ENCODE measurements at places on chromosomes 2 and 18.

GRCh38 chr2:65379223-65379622 is 53.2 kb downstream of the SPRED2 start:
- DNase-seq = no peak

DNA sequence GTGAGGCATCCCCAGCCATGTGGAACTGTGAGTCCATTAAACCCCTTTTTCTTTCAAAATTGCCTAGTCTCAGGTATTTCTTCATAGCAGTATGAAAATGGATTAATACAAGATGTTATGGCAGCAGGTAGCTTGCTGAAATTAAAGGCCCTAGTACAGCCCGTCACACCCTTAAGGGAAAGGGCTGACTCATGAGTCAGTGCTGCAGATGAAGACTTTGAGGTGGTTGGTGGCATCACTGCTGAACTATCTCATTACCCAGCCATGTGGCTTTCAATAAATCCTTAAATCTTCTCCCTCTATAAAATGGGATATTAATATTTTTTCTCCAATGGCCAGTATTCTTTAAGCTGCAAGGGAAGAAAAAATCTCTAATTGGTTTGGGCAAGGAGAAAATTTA is 226.1 kb upstream of the CCDC68 start:
- DNase-seq = no peak

DNA sequence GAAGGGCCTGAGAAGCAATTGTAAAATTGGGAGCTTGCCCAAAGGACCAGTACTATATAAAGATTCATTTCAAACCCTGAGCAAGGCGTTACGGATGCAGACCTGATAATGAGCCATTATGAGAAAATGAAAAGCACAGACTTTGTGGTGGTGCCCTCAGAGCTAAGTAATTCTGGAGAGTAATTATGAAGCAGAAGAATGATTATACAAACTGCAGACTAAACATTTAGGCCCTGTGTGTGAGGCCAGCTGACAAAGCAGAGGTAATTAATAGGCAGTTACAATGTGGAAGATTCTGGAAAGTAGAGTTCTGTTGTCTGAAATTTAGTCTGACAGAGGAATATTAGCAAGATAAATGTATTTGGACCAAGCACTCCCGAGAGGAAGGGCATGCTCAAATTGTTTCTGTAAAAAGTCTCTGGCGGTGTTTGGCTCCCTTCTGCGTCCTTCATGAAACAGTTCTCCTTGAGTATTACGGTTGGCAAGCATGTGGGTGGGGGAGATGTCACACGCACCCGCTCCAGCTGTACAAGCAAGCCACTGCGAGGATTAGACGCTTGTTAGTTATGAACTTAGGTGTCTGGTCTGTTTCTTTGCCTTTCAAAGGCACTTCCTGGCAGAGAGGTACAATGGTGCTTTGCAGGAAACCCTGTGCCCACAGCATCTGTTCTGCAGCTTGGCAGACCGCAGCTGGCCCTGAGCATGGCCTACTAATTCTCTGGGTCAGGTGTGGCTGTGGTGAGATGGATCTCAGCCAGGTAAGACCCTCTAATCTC is 45.5 kb downstream of the CDC42EP3 start:
- DNase-seq = no peak

DNA sequence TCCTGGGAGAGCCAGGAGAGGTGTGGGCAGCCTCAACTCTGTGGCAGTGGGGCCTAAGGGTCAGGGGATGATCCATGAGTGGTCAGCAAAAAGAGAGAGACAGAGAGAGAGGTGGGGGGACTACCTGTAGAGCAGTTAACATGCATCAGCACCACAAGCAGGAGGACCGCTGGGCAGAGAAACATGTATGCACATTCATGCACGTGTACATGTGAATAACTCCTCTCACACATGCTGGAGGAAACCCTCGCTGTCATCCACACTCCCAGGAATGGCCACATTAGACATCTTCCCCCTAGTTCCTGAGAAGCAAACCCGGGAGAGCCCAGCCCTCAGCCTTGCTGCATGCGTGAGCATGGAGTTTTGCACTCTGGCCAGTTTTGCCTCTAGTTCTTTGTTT is 166.1 kb downstream of the SMAD7 start:
- no peak for DNase-seq

- no peak for DNase-seq
Measured at GRCh38 chr18:43077510-43078308, 37.8 kb downstream of the RIT2 start.

DNA sequence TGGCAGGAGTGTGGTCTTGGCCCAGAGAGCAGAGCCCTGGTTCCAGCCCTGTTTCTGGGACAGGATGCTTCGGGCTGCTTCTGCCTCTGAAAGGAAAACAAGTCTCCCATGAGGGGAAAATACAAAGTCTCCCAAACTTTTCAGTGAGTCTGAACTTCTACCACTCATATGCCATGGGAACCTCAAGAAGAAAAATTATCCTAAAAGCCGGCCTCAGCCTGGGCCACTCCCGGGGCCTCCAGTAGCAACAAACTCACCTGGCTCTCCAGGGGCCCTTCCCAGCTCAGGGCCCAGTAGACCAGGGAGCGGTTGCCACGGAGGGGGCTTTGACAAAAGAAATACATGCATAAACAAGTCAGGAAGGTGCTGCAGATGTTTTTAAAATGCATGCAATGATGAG is 289.2 kb upstream of the HDAC4 start:
- no peak for DNase-seq

- no peak for DNase-seq
Measured at GRCh38 chr2:102269200-102269524, 42.2 kb upstream of the IL1RL1 start.

GRCh38 chr2:100606726-100607343 is 44.0 kb downstream of the PDCL3 start:
- no peak for DNase-seq

- no peak for DNase-seq
Measured at GRCh38 chr2:113847144-113847543, 42.7 kb upstream of the ACTR3 start.

DNA sequence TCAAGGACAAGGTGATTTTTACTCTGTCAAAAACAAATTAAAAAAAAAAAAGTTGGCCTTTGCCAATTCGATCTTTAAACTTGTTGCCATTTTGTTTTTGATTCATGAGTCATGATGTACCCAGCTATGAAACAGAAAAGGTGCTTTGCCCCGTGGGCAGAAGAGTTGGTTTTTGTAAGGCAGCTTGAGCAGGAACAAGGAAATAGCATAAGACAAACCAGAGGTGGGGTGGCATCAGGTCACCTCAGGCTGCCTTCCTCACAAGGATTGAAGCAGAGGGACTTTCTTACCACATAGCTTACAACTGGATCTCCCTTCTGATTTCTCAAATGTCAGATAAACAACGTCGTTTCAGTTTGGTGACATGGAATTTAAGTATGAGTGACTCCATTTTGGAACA is 123.8 kb downstream of the ARL4C start:
- no peak for DNase-seq

GRCh38 chr2:66212749-66213148 is 222.2 kb upstream of the MEIS1 start:
- DNase-seq = no peak

DNA sequence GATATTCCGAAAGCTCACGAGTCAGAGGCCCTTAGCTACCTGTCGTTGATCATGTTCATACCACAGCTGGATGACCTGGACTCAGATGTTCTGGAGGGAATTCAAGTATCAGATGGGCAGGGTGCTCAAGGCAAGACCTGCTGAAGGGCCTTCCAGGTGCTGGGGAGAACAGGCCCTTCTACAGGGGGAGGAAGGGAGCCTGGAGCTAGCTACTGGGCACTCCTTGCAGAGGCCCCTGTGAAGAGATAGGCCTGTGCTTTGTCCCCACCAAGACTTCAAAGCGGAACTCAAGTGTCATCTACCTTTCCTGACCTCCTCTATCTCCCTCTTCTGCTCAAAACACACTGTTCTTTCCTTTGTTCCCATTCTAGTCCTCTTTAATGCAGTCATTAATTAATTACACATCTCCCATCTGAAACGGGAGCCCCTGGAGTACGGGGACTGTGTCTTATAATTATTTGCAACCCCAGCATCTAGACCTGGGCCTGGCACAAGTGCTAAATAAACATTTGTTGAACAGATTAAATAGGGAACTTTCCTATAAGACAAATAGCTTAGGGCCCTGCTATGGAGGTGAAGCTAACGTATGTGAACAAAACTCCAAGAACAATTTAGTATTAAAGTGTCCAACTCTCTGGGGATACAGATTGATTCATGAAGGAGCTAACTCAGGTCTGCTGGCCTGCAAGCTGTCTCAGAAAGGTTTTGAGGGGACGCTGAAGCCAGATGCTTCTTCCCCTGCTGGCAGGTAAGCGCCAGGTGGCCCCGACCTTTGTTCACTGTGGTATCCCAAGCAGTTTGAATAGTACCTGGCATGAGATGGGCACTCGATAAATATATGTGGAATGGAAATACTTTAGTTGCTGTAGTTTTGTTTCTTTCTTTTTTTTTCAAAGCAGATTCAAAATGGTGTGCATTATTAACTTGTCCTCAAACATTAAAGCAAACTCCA is 22.0 kb downstream of the RHOB start:
- DNase-seq = no peak

DNA sequence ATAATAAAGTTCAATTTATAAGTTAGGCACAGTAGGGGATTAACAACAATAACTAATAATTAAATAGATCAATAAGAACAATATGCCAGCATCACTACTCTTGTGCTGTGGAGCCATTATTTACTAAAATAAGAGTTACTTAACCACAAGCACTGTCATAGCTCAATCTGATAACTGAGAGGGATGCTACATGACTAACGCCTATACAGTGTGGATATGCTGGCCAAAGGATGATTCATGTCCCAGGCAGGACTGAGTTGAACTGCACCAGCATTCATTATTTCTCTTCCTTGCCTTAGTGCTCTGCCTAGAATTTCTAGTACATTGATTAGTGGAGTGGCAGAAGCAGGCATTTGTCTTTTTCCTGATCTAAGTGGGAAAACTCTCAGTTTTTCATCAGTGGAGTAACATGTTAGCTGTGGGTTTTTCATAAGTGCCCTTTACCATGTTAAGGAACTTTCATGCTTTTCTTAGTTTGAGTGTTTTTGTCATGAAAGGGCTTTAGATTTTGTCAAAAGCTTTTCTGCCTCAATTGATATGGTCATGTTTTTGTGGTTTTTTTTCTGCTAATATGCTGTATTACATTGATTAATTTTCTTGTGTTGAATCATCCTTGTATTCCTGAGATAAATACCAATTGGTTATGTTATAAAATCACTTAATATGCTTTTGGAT is 21.7 kb downstream of the KIAA1328 start:
- peak; percentile 79 for DNase-seq

- no peak for DNase-seq
Measured at GRCh38 chr2:214203744-214204289, 207.0 kb upstream of the VWC2L start.

- DNase-seq = no peak
Measured at GRCh38 chr18:13534631-13535030, 191.7 kb downstream of the FAM210A start.

DNA sequence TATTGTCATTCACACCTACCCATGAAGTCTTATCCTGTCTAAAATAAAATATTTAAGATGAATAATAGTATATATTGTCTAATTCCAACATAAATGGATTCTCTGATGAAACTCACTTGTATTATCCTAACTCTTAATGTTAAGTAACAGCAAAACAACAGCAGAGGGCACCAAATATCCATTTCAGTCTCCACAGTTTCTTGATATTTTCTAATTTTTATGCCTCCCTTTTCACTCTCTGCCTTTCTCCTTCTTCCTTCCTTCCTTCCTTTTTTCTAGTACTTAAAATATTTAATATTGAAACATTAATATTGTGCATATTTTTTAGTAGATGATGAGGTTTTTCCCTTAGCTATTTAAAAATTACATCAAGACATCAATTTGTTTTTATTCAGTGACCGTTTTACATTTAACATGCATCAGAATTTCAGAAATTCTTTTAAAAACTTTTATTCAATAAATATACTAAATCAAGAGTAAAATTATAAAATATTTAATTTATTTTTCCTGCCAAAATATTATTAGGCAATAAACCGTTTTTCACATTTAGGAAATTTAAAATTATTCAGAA is 97.6 kb downstream of the WDR7 start:
- DNase-seq = no peak

DNA sequence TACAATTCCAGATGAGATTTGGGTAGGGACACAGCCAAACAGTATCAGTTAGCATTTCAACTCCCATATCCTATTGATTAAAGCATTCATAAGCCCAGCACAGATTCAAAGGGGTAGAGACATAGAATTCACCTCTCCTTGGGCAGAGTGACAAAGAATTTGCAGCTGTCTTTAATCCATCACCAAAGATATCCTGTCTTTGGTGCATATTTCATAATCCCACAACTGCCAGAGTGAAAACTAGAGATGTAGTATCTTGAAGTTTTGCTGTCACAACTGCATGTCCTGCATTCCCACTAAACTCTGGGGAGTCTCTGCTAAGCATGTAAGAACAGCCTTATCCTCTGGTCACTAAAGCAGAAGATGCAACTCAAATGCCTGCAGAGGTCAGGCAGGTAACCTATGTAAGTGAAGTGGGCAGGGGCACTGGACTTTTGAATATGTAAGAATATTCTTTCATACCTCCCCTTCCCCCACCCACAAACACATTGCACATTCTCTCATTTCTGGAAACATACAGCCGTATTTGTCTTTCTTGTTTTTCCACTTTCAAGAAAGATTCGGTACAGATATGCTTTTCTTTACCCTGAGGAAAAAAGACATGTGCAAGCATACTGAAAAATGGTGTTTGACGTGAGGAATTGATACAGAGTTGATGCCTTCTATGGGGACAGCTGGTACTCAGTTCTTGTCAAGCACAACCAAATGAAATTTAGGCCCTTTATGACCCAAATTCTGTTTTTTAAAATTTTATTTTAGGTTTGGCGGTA is 283.1 kb downstream of the SP3 start:
- DNase-seq = no peak

DNA sequence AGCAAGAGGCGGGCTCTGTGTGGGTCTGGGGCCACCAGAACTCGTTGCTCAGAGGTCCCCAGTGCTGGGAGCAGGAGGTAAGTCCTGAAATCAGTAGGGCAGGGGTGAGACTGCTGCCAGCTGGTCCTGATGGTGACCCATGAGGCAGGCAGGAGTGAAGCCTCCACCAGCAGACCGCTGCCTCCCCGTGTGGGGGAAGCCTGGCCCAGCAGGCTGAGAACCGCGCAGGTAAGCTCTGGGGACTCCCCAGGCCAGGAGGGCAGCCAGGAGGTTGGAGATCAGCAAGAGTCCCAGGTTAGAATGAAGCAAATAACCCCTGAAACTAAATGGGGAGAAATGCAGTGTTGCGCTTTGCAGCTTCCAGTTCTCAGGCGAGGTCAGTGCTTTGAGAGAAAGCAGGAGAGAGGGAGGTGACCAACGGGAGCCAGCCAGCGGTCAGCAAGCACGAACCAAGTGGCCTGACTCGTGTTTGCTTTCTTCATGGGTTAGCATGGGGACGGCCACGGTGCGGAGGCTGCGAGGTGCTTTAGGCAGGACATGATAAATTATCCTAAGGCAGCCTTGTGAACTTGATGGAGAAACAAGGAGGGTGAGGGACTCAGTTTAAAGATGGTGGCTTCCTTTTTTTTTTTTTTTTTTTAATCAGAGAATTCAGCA is 26.2 kb downstream of the INHBB start:
- DNase-seq = no peak

GRCh38 chr2:71611781-71612527 is 158.6 kb downstream of the DYSF start:
- DNase-seq = no peak

GRCh38 chr2:72573232-72573631 is 252.6 kb downstream of the EXOC6B start:
- DNase-seq = no peak
